Upper lobe of left lung (tissue), 6 donors: ENCODE measurements at places on chromosomes 4 and X. TPM values are rescaled to one million over a fixed set of nuclear protein-coding genes. Genes with fewer than 3 reads are reported as not detected.

Gene GYG2
- total RNA-seq = 0.40 TPM

Gene KLF8
- 20.1 TPM for total RNA-seq

Gene PSAPL1
- not detected for total RNA-seq

DNA sequence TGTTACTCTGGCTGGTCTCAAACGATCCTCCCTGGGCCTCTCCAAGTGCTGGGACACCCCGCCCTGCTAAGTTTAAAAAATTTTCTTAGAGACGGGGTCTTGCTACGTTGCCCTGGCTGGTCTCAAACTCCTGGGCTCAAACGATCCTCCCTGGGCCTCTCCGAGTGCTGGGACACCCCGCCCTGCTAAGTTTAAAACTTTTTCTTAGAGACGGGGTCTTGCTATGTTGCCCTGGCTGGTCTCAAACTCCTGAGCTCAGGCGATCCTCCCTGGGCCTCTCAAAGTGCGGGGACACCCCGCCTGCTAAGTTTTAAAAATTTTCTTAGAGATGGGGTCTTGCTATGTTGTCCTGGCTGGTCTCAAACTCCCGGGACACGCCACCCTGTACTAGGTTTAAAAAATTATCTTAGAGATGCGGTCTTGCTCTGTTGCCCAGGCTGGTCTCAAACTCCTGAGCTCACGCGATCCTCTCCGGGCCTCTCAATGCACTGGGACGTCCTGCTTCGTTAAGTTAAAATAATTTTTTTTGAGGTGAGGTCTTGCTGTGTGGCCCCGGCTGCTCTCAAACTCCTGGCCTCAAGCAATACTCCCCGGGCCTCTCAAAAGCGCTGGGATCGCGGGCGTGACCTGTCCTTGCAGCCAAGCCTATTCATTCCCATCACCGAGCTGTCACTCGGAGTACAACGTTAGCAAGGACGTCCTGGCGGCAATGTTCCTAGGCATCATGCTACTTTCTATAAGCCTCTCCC is 1.1 kb downstream of the SLC25A6 start:
- no peak for DNase-seq
- peaks cover 27% of the 10 kb centered on the region for H3K4me1 ChIP-seq
- no peaks in the 10 kb centered on the region for H3K27me3 ChIP-seq
- H3K36me3 ChIP-seq = peaks cover 53% of the 10 kb centered on the region

DNA sequence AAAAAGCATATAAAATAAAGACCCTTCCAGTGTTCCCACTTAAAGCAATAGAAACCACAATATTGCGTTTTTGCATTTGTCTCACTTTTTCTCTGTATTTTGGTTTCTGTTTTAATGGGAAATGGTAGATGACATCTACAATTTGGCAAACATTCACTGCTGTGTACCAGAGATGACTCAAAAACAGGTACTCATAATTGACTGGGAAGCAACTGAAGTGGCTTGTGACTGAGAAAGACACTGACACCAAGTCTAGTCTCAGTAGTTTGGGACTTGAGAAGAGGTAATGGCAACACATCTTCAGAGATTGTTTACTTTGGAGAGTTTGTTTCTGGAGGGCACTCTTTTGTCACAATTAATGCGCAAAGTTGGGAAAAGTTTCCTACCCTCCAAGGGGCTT is 42.0 kb downstream of the AREG start:
- no peaks in the 10 kb centered on the region for H3K4me1 ChIP-seq
- no peak for DNase-seq
- H3K27me3 ChIP-seq = no peaks in the 10 kb centered on the region
- H3K36me3 ChIP-seq = no peaks in the 10 kb centered on the region

GRCh38 chr4:183550345-183551093 is 45.7 kb downstream of the ING2 start:
- H3K4me1 ChIP-seq = no peaks in the 10 kb centered on the region
- H3K27ac ChIP-seq = no peak overlapping the region
- DNase-seq = no peak
- H3K27me3 ChIP-seq = no peaks in the 10 kb centered on the region
- H3K36me3 ChIP-seq = no peaks in the 10 kb centered on the region
- no peak overlapping the region for H3K4me3 ChIP-seq

GRCh38 chr4:185096032-185096653 is 46.9 kb upstream of the SLC25A4 start:
- no peaks in the 10 kb centered on the region for H3K4me1 ChIP-seq
- DNase-seq = no peak
- H3K36me3 ChIP-seq = no peaks in the 10 kb centered on the region

DNA sequence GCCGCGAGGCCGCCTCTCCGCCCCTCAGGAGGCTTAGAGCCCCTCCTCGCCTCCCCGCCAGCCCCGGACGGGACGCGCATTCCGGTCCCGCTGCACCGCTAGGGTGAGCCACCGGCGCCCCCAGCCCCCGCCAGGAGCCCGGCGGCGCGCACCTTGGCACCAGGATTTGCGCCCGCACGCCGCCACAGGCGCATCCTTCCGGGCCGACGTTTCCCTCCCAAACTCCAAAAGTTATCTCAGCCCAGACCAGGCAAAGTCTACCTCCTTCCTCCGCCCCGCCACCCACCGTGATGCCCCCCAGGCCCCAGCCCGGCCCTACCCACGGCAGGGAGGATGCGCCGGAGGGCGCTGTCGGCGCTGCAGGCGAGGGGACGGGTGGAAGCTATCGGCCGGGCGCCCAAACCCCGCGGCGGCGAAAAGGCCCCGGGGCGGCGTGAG is 538 bp downstream of the SCML2 start:
- H3K4me3 ChIP-seq = peak overlapping the region; percentile 64
- no peaks in the 10 kb centered on the region for H3K27me3 ChIP-seq
- no peak overlapping the region for H3K27ac ChIP-seq
- H3K36me3 ChIP-seq = no peaks in the 10 kb centered on the region

DNA sequence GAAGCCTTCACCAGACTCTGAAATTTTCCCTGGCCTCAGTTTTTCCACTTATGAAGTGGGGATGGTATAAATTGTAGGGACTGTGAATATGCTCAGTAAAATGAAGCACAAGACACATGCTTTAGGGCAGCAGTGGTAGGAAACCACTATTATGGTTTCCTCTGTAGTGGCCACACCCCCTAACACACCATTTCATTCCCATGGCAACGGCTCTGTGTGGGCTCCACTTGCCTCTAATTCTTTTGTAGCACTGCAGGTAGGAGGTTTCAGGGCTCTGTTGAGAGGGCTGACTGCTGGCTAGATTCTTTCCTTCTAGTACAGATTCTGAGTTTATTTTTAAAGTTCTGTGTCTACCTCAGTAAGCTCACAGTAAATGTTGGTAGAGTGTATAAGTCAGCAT is 3.5 kb upstream of the VMA21 start:
- no peaks in the 10 kb centered on the region for H3K36me3 ChIP-seq
- DNase-seq = no peak
- no peaks in the 10 kb centered on the region for H3K27me3 ChIP-seq
- no peak overlapping the region for H3K27ac ChIP-seq

- no peaks in the 10 kb centered on the region for H3K36me3 ChIP-seq
- DNase-seq = no peak
- H3K4me1 ChIP-seq = no peaks in the 10 kb centered on the region
- H3K4me3 ChIP-seq = no peak overlapping the region
These were observed 47.1 kb downstream of the SLC9A6 start for GRCh38 chrX:136032370-136032769.

DNA sequence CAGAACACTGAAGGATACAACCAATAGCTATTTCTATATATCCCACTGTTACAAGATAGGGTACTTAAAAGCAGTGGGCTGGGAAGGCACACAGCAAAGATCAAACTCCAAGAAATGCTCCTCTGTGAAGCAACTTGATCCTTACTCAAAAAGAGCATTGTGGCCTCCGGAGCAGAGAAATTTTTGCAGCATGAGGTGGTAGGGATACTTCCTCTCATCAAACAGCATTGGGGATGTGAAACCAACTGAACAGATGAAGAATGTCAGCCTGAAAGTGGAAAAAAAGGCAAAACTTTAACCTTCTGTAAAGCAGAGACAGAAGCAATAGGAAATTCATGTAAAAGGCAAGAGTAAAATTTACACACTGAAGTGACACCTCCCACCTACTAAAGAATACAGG is 92.2 kb downstream of the HUWE1 start:
- H3K4me1 ChIP-seq = no peaks in the 10 kb centered on the region
- no peaks in the 10 kb centered on the region for H3K27me3 ChIP-seq
- peaks cover 26% of the 10 kb centered on the region for H3K36me3 ChIP-seq

- no peak overlapping the region for H3K27ac ChIP-seq
- no peaks in the 10 kb centered on the region for H3K4me1 ChIP-seq
- H3K27me3 ChIP-seq = no peaks in the 10 kb centered on the region
These were observed 477.1 kb downstream of the DTHD1 start for GRCh38 chr4:36758312-36759178.

DNA sequence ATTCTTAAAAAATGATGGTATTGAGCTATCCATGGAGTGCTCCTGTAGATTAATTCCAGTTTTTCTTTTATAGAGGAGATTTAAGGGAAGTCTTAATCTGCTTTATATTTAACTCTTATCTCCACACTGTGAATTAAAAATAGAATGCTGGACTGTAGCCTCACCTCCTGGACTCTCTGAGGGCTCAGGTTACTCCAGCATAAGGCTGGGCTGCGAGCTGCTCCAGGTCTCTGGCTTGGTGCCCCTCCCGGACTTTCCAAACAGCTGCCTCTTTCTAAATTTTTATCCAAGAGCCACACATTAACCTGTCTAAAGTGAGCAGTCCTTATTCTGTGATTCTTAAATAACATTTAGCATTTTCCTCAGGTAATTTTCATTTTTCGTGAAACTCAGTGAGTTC is 218.7 kb upstream of the JADE1 start:
- no peak overlapping the region for H3K27ac ChIP-seq
- no peaks in the 10 kb centered on the region for H3K27me3 ChIP-seq
- no peaks in the 10 kb centered on the region for H3K36me3 ChIP-seq
- DNase-seq = no peak

- H3K4me3 ChIP-seq = no peak overlapping the region
- no peak for DNase-seq
- no peaks in the 10 kb centered on the region for H3K36me3 ChIP-seq
- no peaks in the 10 kb centered on the region for H3K27me3 ChIP-seq
These were observed 81.4 kb downstream of the CEP44 start for GRCh38 chr4:174365018-174365587.

DNA sequence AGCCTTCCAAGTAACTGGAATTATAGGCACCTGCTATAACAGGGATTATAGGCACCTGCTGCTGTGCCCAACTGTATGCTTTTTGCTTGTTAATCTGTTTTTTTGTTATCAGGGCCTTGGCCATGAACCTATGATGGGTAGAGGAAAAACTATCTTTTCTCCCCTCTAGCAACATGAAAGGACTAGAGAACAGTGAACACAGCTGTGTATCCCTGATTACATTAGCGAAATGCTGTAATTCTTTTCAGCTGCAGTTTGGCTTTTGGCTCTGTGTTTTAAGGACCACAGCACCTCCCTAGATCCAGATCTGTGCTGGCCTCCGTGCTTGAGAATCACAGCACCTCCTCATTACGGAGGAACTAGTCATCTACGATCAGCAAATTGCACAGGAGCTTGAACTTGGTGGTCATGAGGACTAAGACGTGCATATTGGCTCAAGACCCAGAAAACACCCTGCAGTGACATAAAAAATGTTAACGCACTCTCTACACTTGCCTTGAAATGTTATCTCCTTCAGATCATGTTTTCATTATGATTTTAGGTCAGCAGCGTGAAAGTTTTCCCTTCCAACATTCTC is 57.7 kb upstream of the S100G start:
- H3K27ac ChIP-seq = no peak overlapping the region
- no peak overlapping the region for H3K4me3 ChIP-seq
- DNase-seq = no peak
- no peaks in the 10 kb centered on the region for H3K4me1 ChIP-seq
- no peaks in the 10 kb centered on the region for H3K36me3 ChIP-seq
